ENCODE measurements at places on chromosomes 7 and 10. TPM values are rescaled to one million over a fixed set of nuclear protein-coding genes. Genes with fewer than 3 reads are reported as not detected.

The MSS51 gene
- 2.4 TPM for total RNA-seq

The MINDY4 gene
- 5.4 TPM for total RNA-seq

The GNGT1 gene
- total RNA-seq: not detected

The TPK1 gene
- 11.0 TPM for total RNA-seq

DNA sequence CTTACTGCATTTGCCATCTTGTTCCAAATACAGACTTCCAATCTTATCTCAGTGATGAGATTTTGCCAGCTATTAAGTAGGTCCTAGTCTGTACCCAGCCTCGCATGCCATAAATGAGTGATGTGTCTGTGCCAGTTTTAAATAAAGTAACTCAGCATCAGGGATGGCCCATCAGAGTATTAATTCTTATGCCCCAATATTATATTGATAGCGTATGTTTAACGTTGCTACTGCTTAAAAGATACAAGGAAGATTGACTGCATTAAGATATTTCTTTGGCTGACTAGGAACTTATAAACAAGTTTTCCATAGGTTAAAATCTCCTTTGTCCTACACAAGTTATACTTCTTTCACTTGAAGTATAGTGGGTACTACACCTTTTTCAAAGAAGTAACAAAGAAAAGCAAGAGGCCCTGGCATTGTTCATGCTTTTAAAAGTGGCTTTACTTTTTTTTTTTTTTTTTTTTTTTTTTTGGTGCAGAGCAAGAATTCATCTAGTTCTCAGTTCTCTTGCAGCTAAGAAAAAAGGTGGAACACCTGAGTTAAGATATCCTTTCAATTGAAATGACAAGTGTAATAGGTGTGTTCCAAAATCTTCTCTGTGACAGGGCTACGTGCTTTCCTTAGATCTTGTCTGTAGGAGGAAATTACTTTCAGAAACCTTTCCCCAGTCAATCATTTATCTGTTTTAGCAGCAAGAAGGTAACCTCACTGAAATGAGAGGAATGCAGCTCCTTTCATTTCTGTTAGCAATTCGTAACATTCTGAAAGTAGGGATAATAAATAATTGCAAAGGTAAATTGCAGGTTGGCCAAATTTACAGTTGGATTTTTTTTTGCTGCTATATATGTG, 245.0 kb downstream of the CELF2 start:
- no peak for DNase-seq

- DNase-seq: peak; percentile 31
Observed at GRCh38 chr7:77651575-77652162, 44.6 kb upstream of the RSBN1L start.

- no peak for DNase-seq
Observed at GRCh38 chr10:6079044-6079443, 9.8 kb upstream of the RBM17 start.

GRCh38 chr10:65950075-65950474, 975.8 kb upstream of the LRRTM3 start:
- no peak for DNase-seq

DNA sequence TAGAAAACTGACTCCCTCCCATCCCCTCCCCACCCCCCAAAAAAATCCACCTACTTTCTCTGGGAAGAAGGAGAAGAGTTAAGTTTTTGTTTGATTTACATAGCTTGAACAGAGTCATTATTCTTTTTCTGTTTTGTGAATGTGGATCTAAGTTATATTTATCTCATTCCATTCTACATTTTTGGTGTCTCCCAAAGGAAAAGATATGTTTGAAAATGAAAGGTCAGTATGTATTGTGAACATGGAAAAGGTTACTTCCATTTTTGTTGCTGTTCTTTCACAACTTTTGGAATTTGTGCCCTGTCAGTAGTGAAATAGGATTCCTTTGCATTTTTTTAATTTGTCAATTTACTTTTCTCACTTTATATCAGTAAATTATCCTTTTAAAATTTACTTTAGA, 547.9 kb downstream of the SUGCT start:
- DNase-seq: no peak

- no peak for DNase-seq
Observed at GRCh38 chr7:11584406-11585031, 247.5 kb downstream of the THSD7A start.

DNA sequence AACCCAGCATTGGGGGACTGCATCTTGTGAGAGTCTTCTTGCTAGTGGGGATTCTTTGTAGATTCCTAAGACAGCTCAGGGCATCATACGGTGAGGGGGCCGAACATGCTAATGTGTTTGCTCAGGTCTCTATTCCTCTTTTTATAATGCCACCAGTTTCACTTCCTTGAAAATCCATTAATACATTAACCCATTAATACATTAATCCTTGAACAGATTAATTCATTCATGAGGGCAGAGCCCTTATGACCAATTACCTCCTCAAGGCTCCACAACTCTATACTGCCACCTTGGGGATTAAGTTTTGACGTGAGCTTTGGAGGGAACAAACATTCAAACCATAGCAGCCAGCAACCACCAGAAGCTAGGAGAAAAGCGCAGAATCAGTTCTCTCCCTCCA, 67.2 kb upstream of the POT1 start:
- no peak for DNase-seq

- no peak for DNase-seq
Observed at GRCh38 chr10:69962746-69963135, 89.9 kb upstream of the MACROH2A2 start.

The PGAM2 gene
- total RNA-seq: not detected

GRCh38 chr10:131129544-131129943, 182.0 kb downstream of the TCERG1L start:
- DNase-seq: no peak

GRCh38 chr7:32047801-32048200, 22.4 kb downstream of the PDE1C start:
- DNase-seq: no peak

GRCh38 chr10:28305553-28305952, 2.7 kb upstream of the MPP7 start:
- DNase-seq: no peak

The CTBP2 gene
- 83.2 TPM for total RNA-seq

DNA sequence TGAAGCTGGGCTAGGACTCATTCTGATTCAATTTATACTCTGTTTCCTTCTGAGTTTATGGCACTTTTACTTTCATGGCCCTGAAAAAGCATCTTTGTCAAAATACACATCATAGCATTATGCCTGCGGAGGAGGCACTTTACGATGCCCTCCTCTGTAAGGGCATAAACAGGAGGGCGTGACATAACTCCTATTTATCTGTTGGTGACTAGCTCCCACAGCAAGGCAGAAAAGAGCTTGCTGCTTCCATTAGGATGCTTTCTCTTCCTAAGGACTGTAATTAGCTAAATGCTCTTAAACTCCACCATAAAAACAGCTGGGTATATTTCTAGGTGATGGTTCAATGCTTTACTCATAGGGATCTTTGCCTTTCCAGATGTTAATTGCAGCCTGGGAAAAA, 315.2 kb upstream of the GHITM start:
- DNase-seq: no peak

The CDK1 gene
- 17.1 TPM for total RNA-seq

The ECHDC3 gene
- 3.7 TPM for total RNA-seq

DNA sequence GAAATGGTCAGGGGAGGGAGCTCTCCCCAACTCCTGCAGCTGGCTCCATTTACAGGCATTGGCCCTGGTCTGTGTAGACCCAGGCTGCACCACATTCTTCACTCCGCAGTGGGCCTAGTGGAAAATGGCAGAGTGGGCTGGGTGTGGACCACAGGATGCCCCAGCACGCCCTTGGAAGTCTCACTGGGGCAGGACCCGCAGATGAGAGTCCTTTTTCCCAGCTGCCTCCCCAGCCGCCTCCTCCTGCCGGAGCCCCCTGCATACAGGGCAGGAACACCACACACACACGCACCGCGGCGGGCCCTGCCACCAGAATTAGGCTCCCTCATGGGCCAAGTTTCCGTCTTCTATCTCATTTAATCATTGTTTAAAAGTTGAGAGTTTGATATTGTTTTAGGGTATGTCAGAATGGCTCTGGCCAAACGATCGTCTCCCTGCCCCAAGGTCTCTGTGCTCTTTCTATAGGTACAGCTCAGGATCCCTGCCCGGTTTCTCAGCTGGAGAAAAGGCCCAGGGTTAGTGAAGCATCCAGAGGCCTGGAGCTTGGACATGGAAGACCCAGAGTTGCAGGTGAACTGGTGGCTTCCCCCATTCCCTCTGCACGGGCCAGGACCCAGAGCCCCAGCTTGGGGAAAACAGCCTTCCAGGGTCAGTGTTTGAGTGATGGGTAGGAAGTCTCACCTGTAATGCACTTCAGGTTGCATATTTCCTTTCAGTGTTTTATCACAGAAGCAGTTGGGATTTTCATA, 42.0 kb downstream of the ZNF467 start:
- no peak for DNase-seq

The CALN1 gene
- total RNA-seq: not detected

GRCh38 chr7:71457846-71458590, 326.1 kb downstream of the GALNT17 start:
- DNase-seq: no peak

The PLCE1 gene
- 0.19 TPM for total RNA-seq

GRCh38 chr7:159207393-159207792, 62.7 kb upstream of the VIPR2 start:
- no peak for DNase-seq

The ZNF239 gene
- total RNA-seq: 2.3 TPM

The BTBD16 gene
- not detected for total RNA-seq

- DNase-seq: no peak
Observed at GRCh38 chr10:48765039-48765438, 80.4 kb downstream of the WDFY4 start.

The WDFY4 gene
- total RNA-seq: 0.41 TPM

The SNCG gene
- 42.3 TPM for total RNA-seq

DNA sequence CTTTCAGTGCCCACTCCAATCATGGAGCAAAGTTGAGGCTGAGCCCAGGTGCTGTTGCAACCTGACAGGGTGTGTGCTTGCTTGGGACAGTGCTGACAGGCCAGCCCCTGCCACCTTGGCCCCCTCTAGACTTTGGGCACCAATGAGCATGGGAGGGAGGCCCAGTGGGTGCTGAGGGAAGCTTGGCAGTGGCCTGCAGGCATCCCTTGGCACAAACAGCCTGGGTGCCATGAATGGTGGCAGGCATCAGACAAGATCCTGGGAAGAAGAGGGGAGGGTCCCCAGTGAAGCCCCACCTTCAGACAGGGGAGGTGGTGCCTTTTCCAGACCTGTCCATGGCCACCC, 214.0 kb downstream of the GPR158 start:
- no peak for DNase-seq

The PTF1A gene
- not detected for total RNA-seq

- no peak for DNase-seq
Observed at GRCh38 chr7:50300336-50300735, 4.2 kb upstream of the IKZF1 start.

- DNase-seq: no peak
Observed at GRCh38 chr10:35565602-35566081, 39.5 kb upstream of the GJD4 start.

DNA sequence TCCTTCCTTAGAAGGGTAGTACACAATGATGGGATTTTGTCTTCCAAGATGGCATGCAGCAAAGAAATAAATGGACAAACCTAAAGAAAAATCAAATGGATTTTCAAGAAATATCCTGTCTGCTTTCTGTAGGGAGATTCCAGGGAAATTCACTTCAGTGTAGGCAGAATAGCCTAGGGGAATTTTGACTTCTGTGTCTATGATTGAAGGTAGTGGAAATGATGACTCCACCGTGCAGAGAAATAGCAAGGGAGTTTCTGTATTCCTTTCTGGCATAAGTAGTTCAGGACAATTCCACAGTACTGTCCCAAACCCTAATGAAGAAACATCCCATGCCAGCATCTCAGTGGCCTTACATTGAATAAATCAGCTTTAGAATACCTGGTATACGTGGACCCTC, 9.5 kb downstream of the ATOH7 start:
- DNase-seq: no peak

GRCh38 chr10:62189131-62189530, 79.5 kb downstream of the RTKN2 start:
- no peak for DNase-seq

- no peak for DNase-seq
Observed at GRCh38 chr7:36810032-36810431, 85.7 kb upstream of the AOAH start.

- DNase-seq: no peak
Observed at GRCh38 chr7:20238754-20239324, 21.7 kb upstream of the MACC1 start.

DNA sequence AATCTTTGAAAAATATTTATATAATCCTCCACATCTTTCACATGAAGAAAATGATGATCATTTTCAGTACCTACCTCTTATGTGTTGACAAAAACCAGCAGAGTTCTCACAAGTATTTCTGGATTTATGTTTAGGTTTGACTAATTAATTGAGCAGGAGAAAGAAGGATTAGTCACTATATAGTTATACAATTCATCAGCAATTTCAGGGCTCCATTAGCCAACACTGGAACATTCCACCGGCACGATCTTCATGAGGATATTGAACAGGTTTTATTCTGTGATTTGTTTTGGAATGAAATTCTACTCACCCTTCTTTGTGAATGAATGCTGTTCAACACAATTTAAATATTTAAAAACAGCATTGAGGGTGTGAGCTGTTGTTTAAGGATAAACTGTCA, 163.2 kb downstream of the SEM1 start:
- DNase-seq: no peak

The C10orf105 gene
- total RNA-seq: not detected

GRCh38 chr7:93062599-93062998, 55.2 kb downstream of the SAMD9 start:
- DNase-seq: no peak

GRCh38 chr7:133682364-133683181, 429.7 kb downstream of the EXOC4 start:
- no peak for DNase-seq

The CTAGE6 gene
- 0.88 TPM for total RNA-seq

All from glomerular endothelial cell (primary cell).